ENCODE measurements at places on chromosomes 5 and 9.

GRCh38 chr5:180801596-180802324, 846 bp downstream of the MGAT1 start:
- DNase-seq, result no peak

GRCh38 chr9:113583511-113584427, 120.2 kb downstream of the RGS3 start:
- no peak for DNase-seq

GRCh38 chr9:61669352-61669751, 479.5 kb downstream of the SPATA31A7 start:
- DNase-seq, result no peak

- no peak for DNase-seq
Measured at GRCh38 chr5:170769246-170769645, 14.3 kb upstream of the GABRP start.

DNA sequence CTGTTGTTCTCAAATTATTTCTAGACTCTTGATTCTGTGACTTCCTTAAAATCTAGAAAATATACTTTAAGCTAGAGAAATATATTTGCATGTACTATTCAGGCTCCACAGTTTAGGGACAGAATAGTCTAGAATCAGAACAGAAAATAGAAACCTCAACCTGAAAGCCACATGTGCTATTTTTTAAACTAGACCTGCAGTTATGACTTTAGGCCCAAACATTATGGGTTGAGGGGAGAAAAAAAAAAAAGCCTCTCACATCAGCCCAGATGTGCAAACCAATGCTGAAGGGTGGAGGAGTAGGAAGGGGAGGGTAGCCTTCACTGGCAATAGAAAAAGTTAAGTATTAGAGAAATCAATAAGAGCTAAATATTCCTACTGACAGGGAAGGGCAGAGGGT, 35.7 kb downstream of the ELL2 start:
- DNase-seq, result no peak

DNA sequence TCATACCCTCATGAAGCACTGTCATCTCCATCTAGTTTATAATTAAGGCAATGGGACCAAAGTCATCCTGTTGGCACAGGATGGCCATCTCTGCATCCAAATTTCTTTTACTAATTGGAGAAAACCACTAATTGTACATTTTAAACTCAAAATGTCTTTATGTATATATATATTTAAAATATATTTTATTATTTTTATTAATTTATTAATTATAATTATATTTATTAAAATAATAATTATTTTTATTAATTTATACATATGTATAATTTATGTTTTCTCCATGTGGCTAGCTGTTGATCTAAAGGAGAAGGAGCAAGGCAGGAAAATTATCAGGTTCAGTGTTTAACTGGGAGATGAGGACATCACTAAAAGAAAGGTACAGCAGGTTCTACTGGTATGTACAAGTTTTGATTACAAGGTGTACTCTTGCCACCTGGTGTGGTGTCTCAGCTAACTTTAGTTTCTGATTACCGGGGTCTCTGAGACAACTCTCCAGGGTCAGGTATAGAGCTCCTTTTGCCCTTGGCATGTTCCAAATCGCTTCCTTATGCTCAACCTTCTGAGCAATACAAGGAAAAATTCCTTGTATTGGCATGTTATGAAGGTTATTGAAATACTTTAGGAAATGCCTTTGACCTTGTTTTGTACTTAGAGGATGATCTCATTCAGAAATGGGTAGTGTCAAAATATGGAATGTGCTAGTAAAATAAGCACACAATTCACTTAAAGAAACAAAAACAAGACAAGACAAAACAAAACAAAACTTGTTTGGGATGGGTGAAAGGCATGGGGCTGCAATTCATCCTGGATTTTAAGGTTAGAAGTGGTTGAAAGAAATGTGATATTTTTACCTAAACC, 79.6 kb downstream of the GHR start:
- DNase-seq, result no peak

GRCh38 chr5:157592594-157592993, 17.0 kb upstream of the ADAM19 start:
- no peak for DNase-seq

GRCh38 chr9:107054146-107054545, 191.2 kb downstream of the ZNF462 start:
- no peak for DNase-seq
